ENCODE measurements at places on chromosomes 6 and 20.

- no peak for DNase-seq
Measured at GRCh38 chr6:139290787-139291311, 949 bp downstream of the TXLNB start.

DNA sequence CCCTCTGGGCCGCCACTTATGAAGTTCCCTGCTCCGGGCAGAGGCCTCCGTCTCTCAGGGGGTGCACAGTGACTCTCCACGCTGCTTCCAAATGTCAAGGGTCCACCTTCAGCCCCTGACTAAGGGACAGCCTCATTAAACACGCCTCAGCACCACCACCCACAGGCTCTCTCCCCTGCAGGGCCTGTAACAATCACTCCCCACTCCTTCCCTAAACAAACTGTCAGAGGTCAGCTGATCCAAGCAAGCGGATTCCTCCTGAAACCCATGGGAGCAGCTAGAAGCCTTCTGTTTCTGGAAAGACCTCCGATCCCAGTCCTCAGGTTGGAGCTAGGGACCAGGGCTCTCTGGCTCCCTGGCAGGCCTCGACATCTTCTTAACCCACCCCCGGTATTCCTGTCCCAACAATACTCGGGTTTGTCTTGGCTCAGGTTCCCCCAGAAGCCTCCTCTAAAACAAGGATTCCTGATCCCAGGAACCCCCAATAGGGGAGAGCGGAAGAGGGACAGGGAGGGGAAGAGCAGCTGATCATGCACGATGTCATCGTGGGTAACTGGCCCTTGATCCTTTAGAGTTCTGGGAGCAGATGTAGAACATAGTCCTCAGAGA, 181.0 kb downstream of the ZNF217 start:
- DNase-seq: no peak

GRCh38 chr20:35340436-35340835, 48.2 kb upstream of the FAM83C start:
- DNase-seq: no peak

- DNase-seq: no peak
Measured at GRCh38 chr6:158053377-158054313, 72.0 kb downstream of the SYNJ2 start.

DNA sequence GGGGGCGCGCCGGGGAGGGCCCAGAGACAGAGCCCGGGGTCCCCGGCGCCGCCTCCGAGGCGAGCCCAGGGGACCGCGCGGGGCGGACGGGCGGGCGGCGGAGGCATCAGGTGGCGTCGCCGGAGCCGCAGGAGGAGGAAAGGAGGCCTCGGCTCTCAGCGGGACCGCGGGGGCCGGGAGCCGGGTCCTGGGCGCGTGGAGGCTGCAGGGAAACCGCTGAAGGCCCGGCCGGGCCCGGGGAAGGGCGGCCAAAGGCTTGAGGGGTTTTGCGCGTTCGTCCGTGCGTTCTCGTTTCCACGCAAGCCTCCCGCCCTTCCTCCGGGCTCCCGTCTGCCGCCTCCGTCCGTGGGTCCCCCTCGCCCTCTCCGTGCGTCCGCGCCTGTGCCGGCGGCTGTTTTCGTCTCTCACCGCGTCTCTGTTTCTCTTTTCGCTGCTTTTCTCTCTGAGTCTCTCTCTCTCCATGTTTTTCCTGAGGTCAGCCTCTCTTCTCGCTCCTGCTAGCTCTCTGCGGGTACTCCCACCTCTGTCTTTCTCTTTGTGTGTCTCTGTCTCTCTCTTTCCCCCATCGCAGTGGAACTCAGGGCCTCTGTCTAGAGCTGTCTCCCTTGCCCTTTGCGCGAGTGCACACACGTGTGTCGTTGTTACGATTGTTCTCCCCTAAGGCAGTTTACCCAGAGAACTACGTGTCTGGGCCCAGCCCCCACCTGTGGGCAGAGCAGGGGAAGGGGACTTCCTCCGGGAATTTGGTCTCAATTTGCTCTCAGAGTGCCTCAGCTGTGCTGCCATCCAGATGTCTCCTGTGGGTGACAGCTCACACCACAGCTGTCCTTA, 2.1 kb downstream of the IRF4 start:
- no peak for DNase-seq

GRCh38 chr6:157669323-157669722, 153.7 kb upstream of the SNX9 start:
- no peak for DNase-seq

GRCh38 chr6:82066991-82067411, 180.5 kb downstream of the IBTK start:
- DNase-seq: no peak

DNA sequence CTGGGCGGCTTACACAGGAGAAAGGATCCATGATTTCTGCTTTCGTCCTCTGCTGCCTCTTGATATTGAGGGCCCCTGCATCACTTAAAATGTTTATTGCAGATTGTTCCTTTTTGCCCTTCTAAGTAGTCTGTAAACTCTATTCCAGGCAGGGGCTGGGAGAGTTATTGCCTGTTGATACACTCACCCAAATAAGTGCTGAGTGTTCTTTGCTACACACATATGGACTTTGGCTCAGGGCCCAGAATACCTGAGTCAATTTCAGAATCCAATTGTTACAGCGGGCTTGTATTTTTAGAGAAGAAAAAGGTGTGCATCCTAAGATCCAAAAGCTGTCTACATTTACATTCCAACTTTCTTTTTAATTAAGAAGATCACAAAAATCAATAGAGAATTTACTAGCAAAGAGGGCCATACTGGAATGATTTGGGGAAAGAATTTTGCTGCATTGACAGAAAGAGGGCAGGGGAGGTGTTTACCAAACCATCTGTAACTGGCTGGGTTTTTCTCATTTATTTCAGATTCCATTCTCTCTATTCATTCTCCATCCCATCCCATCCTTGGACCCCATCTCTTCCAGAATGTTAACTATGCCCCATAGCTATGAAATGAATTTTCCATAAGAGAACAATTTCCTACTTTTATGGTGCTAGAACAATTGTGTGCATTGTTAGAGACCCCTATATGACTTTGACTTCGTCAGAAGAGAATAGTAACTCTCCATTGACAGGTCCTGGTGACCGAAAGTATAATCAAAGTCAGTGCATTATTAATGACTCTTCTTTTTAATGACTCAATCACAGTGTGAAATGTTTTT, 959.9 kb upstream of the FLRT3 start:
- no peak for DNase-seq

DNA sequence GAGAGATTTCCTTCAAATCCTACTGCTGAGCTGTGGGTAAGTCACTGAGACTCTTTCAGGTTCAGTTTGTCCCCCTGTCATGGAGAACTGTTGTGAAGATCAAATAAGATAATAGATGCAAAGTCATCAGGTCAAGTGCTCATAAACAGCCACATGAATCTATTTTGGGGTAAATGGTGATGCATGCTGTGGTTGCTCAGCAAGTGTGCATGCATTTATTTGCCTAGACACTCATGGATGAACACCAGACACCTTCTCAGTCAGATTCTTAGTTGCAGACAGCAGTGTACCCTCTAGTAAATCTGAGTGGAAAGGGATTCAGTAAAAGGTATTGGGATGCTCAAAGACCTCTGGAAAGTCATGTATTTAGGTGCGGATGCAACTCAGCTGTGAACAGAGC, 168.0 kb upstream of the FOXA2 start:
- DNase-seq: no peak

DNA sequence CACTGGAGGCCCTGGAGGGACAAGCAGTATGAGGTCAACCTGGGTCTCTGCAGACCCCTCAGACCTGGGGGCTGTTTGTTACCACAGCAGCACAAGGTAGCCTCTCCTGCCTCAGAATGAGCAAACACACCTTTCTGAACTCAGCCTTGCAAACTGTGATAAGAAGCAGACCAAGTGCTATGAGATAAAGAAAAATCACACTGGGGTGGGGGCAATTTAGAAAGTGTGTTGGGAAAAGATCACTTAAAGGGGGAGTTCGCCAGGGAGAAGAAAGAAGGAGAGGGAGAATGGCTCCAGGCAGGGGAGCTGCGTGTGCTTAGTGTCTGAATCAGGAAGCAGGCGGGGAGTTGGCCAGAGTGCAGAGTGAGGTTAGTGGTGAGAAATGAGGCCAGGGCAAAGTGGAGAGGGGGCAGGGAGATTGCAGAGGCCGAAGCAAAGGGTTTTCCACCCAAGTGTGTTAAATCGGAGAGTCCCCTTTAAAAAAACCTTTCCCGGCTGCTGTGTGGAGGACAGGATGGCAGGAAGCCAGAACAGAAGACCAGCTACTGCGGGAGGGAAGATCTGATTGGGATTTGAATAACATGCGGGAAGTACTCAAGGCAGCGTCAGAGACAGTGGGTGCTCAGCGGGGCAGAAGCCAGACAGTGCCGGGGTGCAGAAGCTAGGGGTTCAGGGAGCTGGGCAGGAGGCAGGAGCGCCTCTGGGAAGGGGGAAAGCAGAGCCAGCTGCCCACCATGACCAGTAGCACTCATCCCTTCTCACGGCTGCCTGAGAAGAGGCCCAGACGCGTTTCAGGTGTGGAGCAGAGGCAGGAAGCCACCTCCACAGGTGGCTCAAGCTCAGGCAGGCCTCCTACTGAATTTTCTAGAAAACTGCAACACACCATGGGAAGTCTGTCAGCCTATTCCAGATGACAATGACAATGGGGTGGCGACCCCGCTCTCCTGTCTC, 9.0 kb downstream of the ADA start:
- DNase-seq: no peak

GRCh38 chr20:7503501-7503900, 436.8 kb downstream of the HAO1 start:
- no peak for DNase-seq

GRCh38 chr6:168373389-168373788, 53.8 kb upstream of the DACT2 start:
- DNase-seq: no peak

DNA sequence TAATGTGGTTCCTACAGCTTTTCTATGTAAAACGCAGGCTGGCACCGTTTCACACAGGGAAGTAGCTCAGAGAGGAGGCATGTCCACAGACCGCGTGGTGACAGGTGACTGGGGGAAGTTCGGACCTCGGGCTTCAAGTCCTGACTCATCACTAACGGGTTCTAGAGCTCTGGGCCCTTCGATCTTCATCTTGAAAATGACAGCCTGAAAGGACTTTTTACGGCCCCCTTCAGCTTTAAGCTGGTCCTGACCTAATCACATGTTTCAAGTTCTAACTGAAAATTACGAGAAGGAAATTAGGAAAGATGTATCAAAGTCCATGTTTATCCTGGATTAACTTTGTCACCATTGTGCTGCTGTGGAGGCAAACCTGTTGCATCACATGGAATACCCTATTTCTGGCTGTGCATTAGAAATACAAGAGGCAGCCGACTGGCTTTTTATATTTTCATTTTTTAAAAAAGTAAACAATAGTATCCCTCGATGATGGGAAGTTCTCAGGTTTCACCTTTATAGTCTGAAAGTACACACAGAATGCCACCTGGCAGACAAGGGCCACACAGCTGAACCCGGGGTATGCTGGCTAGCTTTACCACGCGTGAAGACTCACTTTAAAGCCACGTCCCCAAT, 2.0 kb downstream of the MAN1A1 start:
- no peak for DNase-seq

DNA sequence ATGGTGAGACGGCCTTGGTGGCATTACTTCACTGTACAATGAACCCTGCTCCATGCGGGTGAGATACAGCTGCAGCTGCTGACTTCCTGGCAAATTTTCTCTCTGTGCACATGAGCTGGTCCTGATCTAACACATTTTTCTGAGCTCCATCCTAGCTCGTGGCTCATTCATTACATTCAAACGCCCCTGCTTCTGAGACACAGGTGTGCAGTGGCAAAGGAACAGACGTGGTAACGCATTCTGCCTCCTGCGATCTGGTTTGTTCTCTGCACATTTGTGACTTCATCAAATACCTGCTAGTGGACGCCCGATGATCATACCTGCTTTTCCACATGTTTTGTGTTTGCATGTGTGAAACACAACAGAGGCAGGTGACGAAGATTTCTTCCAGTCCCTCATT, 189.6 kb upstream of the PDE10A start:
- DNase-seq: no peak

GRCh38 chr6:6920987-6921313, 186.8 kb upstream of the RREB1 start:
- DNase-seq: no peak

DNA sequence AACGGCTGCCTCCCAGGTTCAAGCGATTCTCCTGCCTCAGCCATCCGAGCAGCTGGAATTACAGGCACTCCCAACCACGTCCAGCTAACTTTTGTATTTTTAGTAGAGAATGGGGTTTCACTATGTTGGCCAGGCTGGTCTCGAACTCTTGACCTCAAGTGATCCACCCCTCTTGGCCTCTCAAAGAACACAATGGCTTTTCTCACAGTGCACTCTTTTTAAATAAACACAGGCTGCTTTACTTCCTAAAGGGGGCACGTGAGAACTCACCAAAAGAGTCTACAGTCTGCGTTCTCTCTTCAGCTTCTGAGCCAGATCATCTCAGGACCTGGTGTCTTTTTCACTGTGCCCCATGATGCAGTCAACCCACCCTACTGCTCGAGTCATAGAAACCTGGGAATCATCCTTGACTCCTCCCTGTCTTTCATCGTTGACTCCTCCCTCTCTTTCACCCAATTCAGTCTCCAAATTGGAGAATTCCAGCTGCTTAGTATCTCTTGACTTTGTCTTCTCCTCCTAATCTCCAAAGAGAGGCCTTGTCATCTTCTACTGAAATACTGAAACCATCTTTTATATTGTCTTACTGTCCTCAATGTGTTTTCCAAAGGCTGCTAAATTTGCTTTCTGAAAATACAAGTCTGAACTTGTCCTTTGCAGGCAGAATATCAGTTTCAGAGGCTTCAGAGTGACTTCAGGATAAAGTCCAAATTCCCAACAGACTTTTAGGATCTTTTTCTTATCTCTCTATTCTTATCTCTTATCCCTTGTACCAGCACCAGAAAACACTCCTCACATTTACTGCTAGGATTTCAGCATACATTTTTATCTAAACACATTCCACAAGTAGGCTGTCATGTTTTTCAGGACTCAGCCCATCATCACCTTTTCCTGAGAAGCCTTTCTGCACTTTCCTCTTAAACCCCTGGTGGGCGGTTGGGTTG, 323.4 kb downstream of the SYNE1 start:
- DNase-seq: no peak

GRCh38 chr6:106159531-106159940, 73.4 kb downstream of the PRDM1 start:
- DNase-seq: no peak

DNA sequence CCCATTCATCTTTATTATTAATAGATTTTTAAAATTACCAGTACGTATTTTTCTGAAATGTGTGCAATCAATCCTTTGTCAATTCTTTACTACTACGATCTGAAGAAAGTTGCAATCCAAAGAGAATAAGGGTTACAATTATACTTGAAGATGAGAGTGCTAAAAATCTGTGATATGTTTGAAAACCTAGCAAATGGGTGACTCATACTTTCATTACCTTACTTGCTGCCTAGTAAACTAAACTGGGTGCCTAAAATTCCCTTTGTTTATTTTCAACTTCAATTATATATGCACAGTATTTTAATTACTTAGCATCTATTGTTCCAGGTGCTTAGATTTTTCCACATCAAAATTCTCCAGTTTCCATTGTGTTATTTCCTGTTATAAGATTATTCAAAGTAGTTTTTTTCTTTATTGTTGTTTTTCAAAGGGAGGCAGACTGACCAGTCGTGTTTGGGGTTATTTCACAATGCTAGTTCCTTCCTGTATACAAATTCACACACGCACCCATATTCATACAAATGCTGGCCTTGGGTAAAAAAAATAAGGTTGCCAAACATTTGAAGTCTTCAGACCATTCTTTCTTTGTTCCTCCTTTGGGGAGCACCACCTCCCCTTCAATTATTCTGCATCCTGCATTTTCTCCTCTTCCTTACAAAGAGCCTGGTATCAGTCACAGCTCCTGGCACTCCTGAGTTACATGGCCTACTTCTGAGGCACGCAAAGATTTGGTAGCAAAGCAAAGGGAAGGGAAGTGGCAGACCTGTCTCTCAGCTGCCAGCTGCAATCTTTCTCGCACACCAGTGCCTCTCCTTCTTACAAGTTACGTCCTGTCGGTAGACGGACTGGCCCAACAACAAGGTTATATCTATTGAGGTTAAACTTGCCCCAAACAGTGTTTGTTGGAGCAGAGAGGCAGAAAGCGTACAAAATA, 16.2 kb upstream of the FAM135A start:
- no peak for DNase-seq
